Hair follicle dermal papilla cell (primary cell): ENCODE measurements at places on chromosomes 5 and 9. TPM values are rescaled to one million over a fixed set of nuclear protein-coding genes. Genes with fewer than 3 reads are reported as not detected.

MYMK gene
- total RNA-seq, result not detected in 2 replicates

SPAAR gene
- not detected in 2 replicates for total RNA-seq

RC3H2 gene
- 73.1 and 79.7 TPM in 2 replicates for total RNA-seq

PCDHGA11 gene
- 14.6 and 19.8 TPM in 2 replicates for total RNA-seq

ZNF483 gene
- 3.1 and 4.4 TPM in 2 replicates for total RNA-seq

MCC gene
- 47.1 and 63.6 TPM in 2 replicates for total RNA-seq

SMIM33 gene
- not detected in 2 replicates for total RNA-seq

TPPP gene
- under 0.01 and 0.12 TPM in 2 replicates for total RNA-seq

C5orf34 gene
- 1.2 and 1.8 TPM in 2 replicates for total RNA-seq

BRD3 gene
- 5.3 and 8.1 TPM in 2 replicates for total RNA-seq

WWC1 gene
- total RNA-seq, result 2.6 and 3.6 TPM in 2 replicates

CCL27 gene
- total RNA-seq, result not detected in 2 replicates

PCDHB5 gene
- 1.1 and 1.2 TPM in 2 replicates for total RNA-seq

SLIT3 gene
- total RNA-seq, result 111 and 112 TPM in 2 replicates

LCN2 gene
- total RNA-seq, result 0.32 TPM in 1 of 2 replicates, not detected in the other

PCDHGA8 gene
- total RNA-seq, result 3.0 and 4.1 TPM in 2 replicates

ESM1 gene
- total RNA-seq, result 0.16 and 0.73 TPM in 2 replicates

COL23A1 gene
- total RNA-seq, result 14.7 and 26.0 TPM in 2 replicates

SH3RF2 gene
- 1.5 and 1.8 TPM in 2 replicates for total RNA-seq

ACTBL2 gene
- not detected in 2 replicates for total RNA-seq

DDX4 gene
- total RNA-seq, result 0.32 TPM in 1 of 2 replicates, not detected in the other

IFNB1 gene
- not detected in 2 replicates for total RNA-seq

AFAP1L1 gene
- 10.1 TPM in 2 replicates for total RNA-seq

ADCY2 gene
- total RNA-seq, result under 0.01 and 0.65 TPM in 2 replicates

TTC16 gene
- not detected in 2 replicates for total RNA-seq

C9orf153 gene
- total RNA-seq, result 0.16 and 0.24 TPM in 2 replicates

TRIP13 gene
- 4.1 and 5.5 TPM in 2 replicates for total RNA-seq

FLT4 gene
- 0.16 TPM in 1 of 2 replicates, not detected in the other for total RNA-seq

HINT1 gene
- total RNA-seq, result 92.2 and 127 TPM in 2 replicates

BRIX1 gene
- total RNA-seq, result 23.4 and 24.5 TPM in 2 replicates

FREM1 gene
- total RNA-seq, result 0.61 and 0.97 TPM in 2 replicates

INSL6 gene
- total RNA-seq, result not detected in 2 replicates

PCDHA12 gene
- total RNA-seq, result 0.16 and 0.36 TPM in 2 replicates

NMUR2 gene
- total RNA-seq, result not detected in 2 replicates

ECSCR gene
- 1.8 TPM in 1 of 2 replicates, not detected in the other for total RNA-seq

DEPDC1B gene
- 1.3 and 2.1 TPM in 2 replicates for total RNA-seq

AJM1 gene
- 0.85 and 0.97 TPM in 2 replicates for total RNA-seq

KCNMB1 gene
- total RNA-seq, result under 0.01 and 0.12 TPM in 2 replicates

ADAMTS16 gene
- under 0.01 TPM in 1 of 2 replicates, not detected in the other for total RNA-seq

BAAT gene
- total RNA-seq, result 0.12 TPM in 1 of 2 replicates, not detected in the other

EQTN gene
- total RNA-seq, result 0.16 TPM in 1 of 2 replicates, not detected in the other

RAB3C gene
- total RNA-seq, result not detected in 2 replicates

ORM2 gene
- not detected in 2 replicates for total RNA-seq

NUTM2F gene
- total RNA-seq, result not detected in 2 replicates
